ENCODE measurements at places on chromosomes 13 and 19.

- DNase-seq: no peak
These were observed 326.0 kb upstream of the SPRY2 start for GRCh38 chr13:80666782-80667552.

DNA sequence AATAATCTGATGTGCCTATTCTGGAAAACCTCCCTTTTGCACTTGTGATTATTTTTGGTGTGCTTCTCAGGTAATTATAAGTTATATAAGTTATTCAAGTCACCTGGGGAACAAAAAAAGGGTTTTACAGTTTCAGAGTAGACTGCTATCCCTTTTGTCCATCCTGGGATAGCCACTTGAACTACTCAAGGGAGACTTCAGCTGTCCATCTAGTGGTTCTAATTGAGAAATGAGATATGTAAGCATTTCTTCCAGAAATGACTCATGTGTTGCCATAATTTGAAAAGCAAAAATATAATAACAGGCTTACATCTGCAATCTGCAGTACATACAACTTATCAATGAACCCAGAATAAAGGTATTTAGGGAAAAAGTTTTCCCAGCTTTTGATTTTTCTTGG lies 20.4 kb downstream of the UBL3 start:
- no peak for DNase-seq

DNA sequence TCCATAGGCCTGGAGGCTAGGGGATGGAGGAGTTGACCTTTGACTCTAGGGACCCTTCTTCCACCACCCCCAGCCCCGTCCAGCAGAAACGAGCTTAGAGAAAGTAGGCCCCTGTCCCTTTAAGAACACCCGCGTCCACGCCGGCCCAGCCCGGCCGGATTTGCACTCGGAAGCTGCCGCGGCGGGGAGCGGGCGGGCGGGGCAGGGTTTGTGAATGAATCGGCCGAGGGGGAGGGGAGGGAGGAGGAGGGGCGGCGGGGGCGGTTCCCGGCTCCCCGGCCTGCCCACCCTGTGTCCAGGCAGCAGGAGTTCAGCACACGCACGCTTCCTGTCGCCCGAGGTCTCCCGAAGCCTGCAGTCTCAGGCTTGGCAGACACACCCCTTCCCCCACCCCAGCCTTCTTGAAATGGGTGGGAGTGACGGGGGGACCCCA lies 1.5 kb downstream of the UNC13A start:
- DNase-seq: no peak

GRCh38 chr13:67273001-67273400 lies 42.9 kb upstream of the PCDH9 start:
- DNase-seq: no peak

GRCh38 chr13:112752711-112753541 lies 63.1 kb downstream of the ATP11A start:
- DNase-seq: no peak
